ENCODE measurements at places on chromosomes 6 and 20.

DNA sequence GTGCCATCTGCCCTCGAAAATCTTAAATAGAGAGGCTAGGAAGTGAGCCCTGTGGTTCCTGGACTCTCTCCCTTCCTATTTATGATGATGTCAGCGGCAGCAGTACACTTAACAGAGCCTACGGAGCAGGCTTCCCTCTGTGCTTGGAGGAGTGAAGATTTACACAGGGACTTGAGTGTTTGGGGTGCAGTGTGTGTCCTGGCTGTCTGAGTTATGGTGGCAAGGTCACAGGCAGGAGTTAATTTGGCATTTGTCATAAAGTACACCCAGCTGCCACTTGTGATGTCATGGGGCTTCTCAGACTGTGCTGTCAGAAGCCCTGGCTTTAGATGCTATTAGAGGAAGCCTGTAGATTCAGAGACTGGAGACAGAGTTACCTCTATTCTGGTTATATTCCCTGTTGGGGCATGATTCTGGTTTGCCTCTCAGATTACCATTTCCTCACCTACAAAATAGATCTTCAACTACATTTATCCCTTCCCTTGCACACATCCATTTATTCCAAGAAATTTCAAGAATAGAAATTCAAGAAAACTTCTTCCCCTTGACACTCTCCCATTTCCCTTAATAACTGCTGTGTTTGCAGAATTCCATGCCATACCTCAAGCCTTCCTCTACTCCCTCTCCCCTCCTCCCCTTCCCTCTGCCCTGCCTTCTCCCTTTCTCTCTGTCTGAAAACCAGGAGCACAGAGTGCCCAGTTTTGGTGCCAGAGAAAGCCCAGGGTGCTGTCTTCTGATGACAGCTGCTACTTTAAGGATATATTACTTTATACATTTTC lies 72.1 kb downstream of the SLC24A3 start:
- no peak for DNase-seq

DNA sequence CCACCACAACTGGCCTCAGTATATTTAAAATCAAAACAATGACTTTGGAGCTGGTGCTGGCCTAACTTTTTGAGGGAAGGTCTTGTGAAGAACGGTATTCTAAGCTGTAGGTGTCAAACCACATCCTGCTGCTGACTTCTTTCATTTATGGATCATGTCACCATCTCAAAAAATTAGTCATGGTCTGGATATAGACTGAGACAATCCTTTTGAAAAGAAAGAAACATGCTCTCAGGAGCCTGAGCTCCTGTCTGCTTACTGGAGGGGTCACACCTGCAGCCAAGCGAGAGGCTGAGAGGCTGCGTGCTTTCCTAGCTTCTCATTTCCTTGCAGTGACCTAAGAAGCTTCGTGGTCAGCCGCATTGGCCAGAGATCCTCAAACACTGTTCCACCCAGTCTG lies 55.2 kb downstream of the TIAM2 start:
- peak; percentile 3 for DNase-seq

- DNase-seq, result no peak
Measured at GRCh38 chr20:41154436-41155176, 17.3 kb downstream of the PLCG1 start.

- peak; percentile 72 for DNase-seq
Measured at GRCh38 chr6:35024551-35025054, 116.5 kb downstream of the TCP11 start.

GRCh38 chr6:132282696-132283095 lies 118.6 kb downstream of the MOXD1 start:
- no peak for DNase-seq

GRCh38 chr6:87830907-87831306 lies 128.9 kb upstream of the AKIRIN2 start:
- DNase-seq, result peak; percentile 51

DNA sequence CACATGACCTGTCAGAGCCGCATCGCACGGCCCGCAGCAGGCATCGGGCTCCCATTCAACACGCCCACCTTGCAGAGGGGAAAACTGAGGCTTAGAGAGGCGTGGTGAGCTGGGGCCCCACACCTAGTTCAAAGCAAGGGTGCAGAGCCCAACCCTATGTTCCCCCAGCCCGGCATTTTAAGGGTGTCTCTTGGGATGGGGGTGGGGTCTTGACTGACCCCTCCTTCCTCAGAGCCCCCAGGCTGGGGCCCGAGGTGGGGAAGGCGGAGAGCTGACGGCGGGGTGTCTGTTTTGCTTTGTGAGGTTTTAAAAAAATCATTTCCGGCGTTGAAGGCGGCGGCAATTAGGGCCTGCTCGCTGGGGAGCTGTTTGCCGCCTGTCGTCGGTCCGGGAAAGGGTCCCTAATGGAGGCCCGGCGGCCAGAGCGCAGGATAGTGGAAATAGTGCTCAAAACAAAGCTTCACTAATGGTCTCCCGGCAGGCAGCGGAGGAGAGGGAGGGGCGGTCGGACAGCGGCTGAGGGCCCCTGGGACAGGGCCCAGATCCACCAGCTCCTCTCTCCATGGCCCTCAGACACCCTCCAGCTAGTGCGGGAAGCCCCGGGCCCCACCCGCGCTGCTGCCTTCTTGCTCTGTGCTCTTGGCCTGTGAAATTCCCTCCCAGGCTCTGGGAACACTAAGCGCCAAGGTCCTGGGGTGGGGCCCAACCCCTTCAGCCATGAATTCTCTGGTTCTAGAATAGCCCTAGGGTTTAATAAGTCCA lies 11.9 kb downstream of the VSTM2L start:
- DNase-seq, result no peak

- DNase-seq, result peak; percentile 12
Measured at GRCh38 chr6:150641398-150642139, 41.9 kb downstream of the PLEKHG1 start.

DNA sequence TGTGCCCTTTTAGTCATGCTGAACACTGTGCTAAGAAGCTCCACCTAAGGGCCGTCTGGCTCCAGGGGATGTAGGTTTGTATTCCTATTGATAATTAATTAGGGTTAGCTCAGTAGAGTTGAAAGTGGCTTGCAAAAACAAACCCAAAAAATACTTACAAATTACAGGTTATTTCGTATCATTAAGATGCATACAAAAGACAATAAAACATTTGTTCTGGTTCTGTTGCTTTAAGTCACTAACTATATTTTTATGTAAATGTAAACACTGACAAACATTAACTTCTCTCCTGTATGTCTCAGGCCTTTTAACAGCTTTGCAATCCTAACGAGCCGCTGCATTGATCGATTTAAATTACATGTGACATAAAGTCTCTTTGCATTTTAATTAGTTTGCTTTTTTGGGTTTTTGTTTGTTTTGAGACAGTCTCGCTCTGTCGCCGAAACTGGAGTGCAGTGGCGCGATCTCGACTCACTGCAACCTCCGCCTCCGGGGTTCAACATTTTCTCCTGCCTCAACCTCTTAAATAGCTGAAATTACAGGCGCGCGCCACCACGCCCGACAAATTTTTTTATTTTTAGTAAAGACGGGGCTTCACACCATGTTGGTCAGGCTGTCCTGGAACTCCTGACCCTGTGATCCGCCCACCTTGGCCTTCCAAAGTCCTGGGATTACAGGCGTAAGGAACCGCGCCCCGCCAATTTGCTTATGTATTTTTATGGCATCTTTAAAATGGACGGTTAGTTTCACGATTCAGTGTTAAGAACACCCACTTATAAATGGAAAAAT lies 110.9 kb downstream of the HFE start:
- DNase-seq, result peak; percentile 31

DNA sequence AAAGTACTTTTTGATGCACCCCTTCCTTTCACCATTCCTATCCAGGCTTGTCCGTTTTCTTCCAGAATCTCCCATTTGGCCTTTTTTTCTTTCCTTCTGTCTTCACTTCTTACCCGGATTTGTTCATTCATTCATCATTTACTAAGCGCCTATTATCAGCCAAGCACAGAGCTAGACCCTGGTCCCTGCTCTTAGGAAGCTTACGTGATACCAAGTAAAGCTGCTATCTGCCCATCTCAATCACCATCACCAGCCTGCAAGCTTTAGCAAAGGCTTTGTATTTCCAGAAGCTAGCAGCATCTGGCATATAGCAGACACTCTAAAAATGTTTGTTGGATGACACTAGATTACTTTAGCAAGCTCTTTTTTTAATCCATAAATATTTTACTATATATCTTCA lies 4.8 kb downstream of the NDRG3 start:
- no peak for DNase-seq

GRCh38 chr6:12963567-12963966 lies 247.0 kb downstream of the PHACTR1 start:
- DNase-seq, result no peak

- DNase-seq, result no peak
Measured at GRCh38 chr6:111652156-111652555, 46.5 kb upstream of the TRAF3IP2 start.

GRCh38 chr6:91852252-91852651 lies 1265.4 kb upstream of the MAP3K7 start:
- DNase-seq, result no peak

- no peak for DNase-seq
Measured at GRCh38 chr20:50272724-50273446, 82.3 kb downstream of the CEBPB start.

GRCh38 chr6:159939591-159940016 lies 29.3 kb upstream of the IGF2R start:
- no peak for DNase-seq

- no peak for DNase-seq
Measured at GRCh38 chr6:37192666-37193065, 22.7 kb downstream of the PIM1 start.

- DNase-seq, result no peak
Measured at GRCh38 chr6:79546186-79546585, 9.0 kb upstream of the LCA5 start.

DNA sequence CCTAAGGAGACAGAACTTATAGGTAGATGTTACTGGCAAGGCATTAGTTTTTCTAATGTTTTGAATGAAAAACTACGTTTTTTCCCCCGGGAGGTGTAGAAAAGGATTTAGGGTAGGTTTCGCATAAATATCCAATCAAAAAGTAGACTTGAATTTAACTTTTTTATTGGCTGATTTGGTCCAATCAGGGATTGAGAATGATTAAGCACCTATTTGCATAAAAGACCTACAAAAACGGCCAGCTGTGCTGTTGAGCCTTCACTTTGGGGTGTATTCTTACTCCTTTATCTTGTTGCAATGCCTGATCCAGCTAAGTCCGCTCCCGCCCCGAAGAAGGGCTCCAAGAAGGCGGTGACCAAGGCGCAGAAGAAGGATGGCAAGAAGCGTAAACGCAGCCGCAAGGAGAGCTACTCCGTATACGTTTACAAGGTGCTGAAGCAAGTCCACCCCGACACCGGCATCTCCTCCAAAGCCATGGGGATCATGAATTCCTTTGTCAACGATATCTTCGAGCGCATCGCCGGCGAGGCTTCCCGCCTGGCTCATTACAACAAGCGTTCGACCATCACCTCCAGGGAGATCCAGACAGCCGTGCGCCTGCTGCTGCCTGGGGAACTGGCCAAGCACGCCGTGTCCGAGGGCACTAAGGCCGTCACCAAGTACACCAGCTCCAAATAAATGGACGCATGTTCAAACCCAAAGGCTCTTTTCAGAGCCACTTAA lies 113.5 kb upstream of the BTN3A2 start:
- DNase-seq, result peak; percentile 87

- no peak for DNase-seq
Measured at GRCh38 chr6:111987295-111987694, 66.6 kb upstream of the CCN6 start.

- no peak for DNase-seq
Measured at GRCh38 chr6:31775633-31776484, 1.3 kb downstream of the VWA7 start.

GRCh38 chr20:61770113-61770585 lies 295.5 kb downstream of the TAF4 start:
- no peak for DNase-seq

GRCh38 chr6:111536910-111537527 lies 54.0 kb upstream of the REV3L start:
- peak; percentile 76 for DNase-seq

DNA sequence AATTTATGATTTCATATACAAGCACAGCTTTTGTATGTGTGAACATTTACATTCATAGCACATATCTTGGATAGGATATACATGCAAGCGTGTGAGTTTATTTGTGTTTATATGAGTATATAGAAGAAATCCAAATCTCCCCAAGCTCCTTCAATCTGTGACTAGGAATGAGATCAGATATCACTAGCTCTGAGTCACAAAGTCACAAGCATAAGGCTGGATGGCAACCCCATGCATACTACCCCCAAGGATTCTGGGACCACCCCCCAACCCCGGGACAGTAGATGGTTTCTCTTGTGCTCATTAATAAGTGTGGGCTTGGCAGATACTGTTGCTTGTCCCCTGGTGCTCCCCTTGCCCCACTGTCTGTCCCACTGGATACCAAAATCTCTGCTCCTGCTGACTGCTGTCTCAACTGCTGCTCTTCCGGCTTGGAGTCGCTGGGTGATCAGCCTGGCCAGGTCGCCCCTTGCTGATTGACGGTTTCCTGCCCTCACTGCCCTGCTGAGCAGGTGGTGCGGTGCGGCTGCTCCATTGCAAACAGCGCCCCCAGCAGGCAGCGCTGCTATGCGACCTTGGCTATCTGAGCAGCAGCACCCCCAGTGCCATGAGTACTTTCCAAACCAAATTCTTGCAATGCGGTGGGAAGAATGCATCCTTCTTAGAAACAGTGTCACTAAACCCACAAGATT lies 279.4 kb downstream of the CD83 start:
- DNase-seq, result no peak

DNA sequence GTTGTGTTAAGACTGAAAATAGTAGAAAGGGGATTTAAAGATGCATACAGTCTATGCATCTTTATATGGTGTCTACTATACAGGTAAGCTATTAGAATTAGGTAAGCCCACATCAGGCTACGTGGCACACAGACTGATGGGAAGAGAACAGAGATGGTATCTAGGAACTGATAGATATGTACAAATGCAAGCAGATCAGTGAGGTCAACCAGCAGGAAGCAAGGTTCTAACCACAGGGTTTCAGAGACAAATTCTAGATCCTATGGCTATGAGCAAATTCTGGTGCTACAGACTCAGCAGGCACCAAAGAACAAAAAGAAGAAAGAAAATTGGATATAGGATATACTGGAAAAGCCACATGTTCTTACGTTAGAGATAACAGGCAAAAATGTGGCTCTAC lies 110.6 kb downstream of the TRDN start:
- no peak for DNase-seq

- no peak for DNase-seq
Measured at GRCh38 chr6:11947063-11947462, 65.0 kb upstream of the HIVEP1 start.

DNA sequence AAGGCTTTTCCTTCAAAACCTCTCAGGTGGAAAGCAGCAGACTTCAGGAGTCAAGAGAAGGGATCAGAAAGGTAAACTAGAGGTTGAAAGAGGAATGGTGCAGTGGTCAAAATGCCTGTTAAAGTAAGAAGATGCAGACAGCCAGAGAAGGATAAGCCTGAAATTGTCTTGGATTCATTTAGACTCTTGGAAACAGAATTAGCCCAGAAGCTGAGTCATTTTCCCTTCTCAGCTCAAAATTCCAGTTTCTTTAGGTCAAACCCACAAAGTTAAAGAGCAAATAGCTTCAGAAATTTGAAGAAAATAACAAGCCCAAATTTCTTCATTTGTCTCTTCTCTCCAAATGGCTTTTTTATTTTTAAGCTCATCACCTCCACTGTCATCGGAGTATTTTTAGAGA lies 73.9 kb downstream of the DHX35 start:
- no peak for DNase-seq

GRCh38 chr6:107809966-107810365 lies 14.1 kb downstream of the SCML4 start:
- no peak for DNase-seq
